Natural killer cell treated with Interleukin-12 subunit alpha and Interleukin-12 subunit beta and Interleukin-15 and Interleukin-18, amount 100 ng/mL, for 72 hours (primary cell): ENCODE measurements at places on chromosomes 7 and 10. TPM values are rescaled to one million over a fixed set of nuclear protein-coding genes. Genes with fewer than 3 reads are reported as not detected.

FXYD4 gene
- not detected for total RNA-seq

MACROH2A2 gene
- total RNA-seq, result 0.43 TPM

OPN1SW gene
- total RNA-seq, result not detected

CEP41 gene
- total RNA-seq, result 17.7 TPM

PON3 gene
- total RNA-seq, result not detected

CHAT gene
- not detected for total RNA-seq

SYCE1 gene
- total RNA-seq, result not detected

- H3K27me3 ChIP-seq, result no peaks in the 10 kb centered on the region
- DNase-seq, result no peak
- H3K4me3 ChIP-seq, result no peak overlapping the region
- H3K4me1 ChIP-seq, result peaks cover 5% of the 10 kb centered on the region
- no peak overlapping the region for H3K27ac ChIP-seq
- no peaks in the 10 kb centered on the region for H3K36me3 ChIP-seq
These were observed 6.0 kb downstream of the CLDN15 start for GRCh38 chr7:101231644-101232043.

DNA sequence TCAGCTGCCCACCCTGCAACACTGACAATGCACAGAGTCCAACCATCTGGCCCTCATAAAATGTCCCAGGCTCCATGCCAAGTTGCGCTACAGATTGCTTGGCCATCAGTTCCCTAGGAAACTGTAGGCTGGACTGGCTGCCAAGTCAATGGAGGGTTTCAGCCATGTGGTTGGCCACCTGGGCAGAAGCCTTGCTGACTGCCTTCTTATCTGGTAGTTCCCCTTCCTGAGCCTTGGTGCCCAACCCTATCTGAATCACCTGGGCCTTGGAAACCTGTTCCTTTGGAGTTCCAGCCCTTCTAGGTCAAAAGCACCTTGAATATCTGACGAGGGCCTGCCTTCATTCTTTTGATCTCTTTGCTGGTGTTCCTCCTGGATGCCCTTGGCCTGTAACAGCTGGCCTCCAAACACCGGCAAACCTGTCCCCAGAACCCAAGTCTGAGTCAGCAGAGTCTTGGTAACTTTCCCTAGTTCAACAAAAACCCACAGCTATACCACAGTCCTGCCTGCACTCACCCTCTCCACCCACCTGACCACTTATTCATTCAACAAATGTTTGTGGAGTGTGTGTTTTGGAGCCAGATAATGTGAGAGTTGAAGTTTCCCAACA, 37.4 kb upstream of the KDM7A start:
- H3K4me3 ChIP-seq, result peak overlapping the region; percentile 28
- H3K36me3 ChIP-seq, result no peaks in the 10 kb centered on the region
- peaks cover 48% of the 10 kb centered on the region for H3K4me1 ChIP-seq
- H3K27ac ChIP-seq, result peak overlapping the region; percentile 24
- DNase-seq, result no peak

- H3K4me3 ChIP-seq, result no peak overlapping the region
- H3K4me1 ChIP-seq, result peaks cover 11% of the 10 kb centered on the region
- no peak for DNase-seq
These were observed 8.2 kb upstream of the RHBDD2 start for GRCh38 chr7:75870557-75871161.

- H3K4me3 ChIP-seq, result no peak overlapping the region
- H3K36me3 ChIP-seq, result peaks cover 32% of the 10 kb centered on the region
- no peak for DNase-seq
- no peaks in the 10 kb centered on the region for H3K27me3 ChIP-seq
- H3K27ac ChIP-seq, result peak overlapping the region; percentile 58
- peaks cover 58% of the 10 kb centered on the region for H3K4me1 ChIP-seq
These were observed 56.1 kb downstream of the MKI67 start for GRCh38 chr10:128070161-128070560.

DNA sequence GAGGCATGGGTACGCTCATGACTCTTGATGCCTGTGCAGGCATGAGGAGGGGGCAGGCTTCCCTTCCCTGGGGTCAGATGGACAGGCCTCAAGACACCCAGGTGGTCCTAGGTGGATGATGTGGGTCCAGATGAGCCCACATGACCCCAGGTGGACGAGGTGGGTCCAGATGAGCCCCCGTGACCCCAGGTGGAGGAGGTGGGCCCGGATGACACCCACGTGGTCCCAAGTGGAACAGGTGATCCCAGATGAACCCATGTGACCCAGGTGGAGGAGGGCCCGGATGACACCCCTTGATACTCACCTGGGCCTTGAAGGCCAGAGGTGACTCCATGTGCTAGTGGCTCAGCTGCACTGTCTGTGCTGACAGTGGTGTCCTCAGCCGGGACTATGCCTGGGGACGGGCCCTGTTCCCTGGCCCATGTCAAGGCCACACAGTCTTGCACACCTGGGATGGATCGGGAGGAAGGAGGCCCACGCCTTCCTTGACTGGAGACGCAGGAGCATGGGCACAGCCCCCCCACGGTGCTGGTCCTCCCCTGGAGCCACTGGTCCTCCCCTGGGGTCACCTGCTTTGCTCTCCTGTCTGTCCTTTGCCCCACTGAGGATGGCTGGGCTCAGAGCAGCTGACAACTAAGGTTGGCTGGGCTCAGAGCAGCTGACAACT, 3.2 kb downstream of the PRAP1 start:
- no peak for DNase-seq
- no peak overlapping the region for H3K27ac ChIP-seq
- H3K27me3 ChIP-seq, result peaks cover 9% of the 10 kb centered on the region
- no peak overlapping the region for H3K4me3 ChIP-seq
- H3K36me3 ChIP-seq, result no peaks in the 10 kb centered on the region

- H3K4me1 ChIP-seq, result peaks cover 43% of the 10 kb centered on the region
- no peaks in the 10 kb centered on the region for H3K27me3 ChIP-seq
- H3K4me3 ChIP-seq, result peak overlapping the region; percentile 90
- H3K27ac ChIP-seq, result peak overlapping the region; percentile 95
These were observed 2.4 kb downstream of the EIF4H start for GRCh38 chr7:74176555-74176954.

DNA sequence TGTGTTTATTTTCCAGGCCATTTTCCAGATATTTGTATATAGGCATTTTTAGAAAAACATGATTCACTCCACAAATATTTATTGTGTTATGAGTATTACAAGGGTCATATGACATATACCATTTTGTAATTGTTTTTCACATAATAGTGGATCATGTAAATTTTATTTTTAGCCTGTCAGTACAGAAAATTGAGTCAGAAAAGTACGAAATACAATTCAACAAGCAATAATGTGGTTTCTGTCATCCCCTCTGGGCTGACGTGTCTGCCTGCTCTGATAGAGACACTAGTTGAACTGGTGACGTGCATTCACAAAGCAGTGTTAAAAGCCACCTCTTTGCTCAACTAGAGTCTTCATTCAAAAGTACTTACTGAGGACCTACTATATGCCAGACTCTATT, 97.9 kb upstream of the STEAP1B start:
- peaks cover 16% of the 10 kb centered on the region for H3K27me3 ChIP-seq
- no peak for DNase-seq
- peak overlapping the region; percentile 84 for H3K27ac ChIP-seq

- no peak for DNase-seq
- H3K36me3 ChIP-seq, result no peaks in the 10 kb centered on the region
- H3K27me3 ChIP-seq, result peaks cover 7% of the 10 kb centered on the region
- no peaks in the 10 kb centered on the region for H3K4me1 ChIP-seq
- H3K4me3 ChIP-seq, result no peak overlapping the region
- H3K27ac ChIP-seq, result no peak overlapping the region
These were observed 233.5 kb upstream of the MGMT start for GRCh38 chr10:129233351-129234148.

GRCh38 chr10:83254698-83255097, 884.6 kb upstream of the GHITM start:
- no peaks in the 10 kb centered on the region for H3K4me1 ChIP-seq
- no peak overlapping the region for H3K4me3 ChIP-seq

DNA sequence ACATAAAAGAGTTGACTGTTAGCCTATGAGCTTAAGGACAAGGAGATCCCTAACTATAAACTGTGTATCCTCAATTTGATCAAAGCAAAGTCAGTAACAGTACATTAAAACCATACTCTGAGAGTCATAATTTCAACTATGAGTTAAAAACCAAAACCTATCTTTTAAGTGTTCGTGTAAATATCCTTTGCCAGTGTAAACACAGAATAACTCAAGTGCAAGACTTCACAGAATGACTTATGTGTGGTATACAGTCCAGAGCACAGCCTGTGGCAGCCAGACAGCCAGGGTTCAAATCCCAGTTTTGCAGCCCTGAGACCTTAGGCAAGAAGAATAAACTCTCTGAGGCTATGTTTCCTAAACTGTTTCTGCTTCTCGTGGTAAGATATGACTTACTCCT, 30.3 kb upstream of the NEBL start:
- H3K4me3 ChIP-seq, result no peak overlapping the region
- H3K27me3 ChIP-seq, result peaks cover 9% of the 10 kb centered on the region
- no peak overlapping the region for H3K27ac ChIP-seq
- no peaks in the 10 kb centered on the region for H3K4me1 ChIP-seq
- no peak for DNase-seq

GRCh38 chr7:106756071-106756470, 95.1 kb upstream of the CCDC71L start:
- H3K4me1 ChIP-seq, result no peaks in the 10 kb centered on the region
- H3K27ac ChIP-seq, result no peak overlapping the region
- DNase-seq, result no peak
- H3K27me3 ChIP-seq, result peaks cover 10% of the 10 kb centered on the region
- no peak overlapping the region for H3K4me3 ChIP-seq

- no peaks in the 10 kb centered on the region for H3K36me3 ChIP-seq
- no peak overlapping the region for H3K27ac ChIP-seq
- no peaks in the 10 kb centered on the region for H3K27me3 ChIP-seq
These were observed 18.8 kb downstream of the NUDT1 start for GRCh38 chr7:2260820-2261219.

DNA sequence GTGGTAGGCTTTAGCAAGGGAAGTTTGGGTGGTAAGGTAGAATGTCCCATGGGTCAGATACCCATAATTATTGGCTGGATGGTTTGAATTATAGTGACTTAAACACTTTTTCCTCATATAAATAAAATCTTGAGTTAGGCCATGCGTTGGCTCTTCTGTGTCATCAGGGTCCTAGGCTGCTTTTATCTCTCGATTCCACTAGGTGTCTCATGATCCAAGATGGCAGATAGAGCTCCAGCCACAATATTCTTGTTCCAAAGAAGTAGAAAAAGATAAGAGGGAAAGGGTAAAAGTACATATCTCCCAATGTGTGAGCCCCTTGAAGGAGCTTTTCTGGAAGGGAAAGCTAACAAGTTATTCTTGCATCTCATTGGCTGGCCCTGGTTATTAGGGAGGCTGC, 144.7 kb downstream of the GRK5 start:
- H3K4me1 ChIP-seq, result peaks cover 10% of the 10 kb centered on the region
- H3K27me3 ChIP-seq, result no peaks in the 10 kb centered on the region
- DNase-seq, result no peak
- H3K4me3 ChIP-seq, result no peak overlapping the region

GRCh38 chr10:1508096-1508495, 229.2 kb downstream of the ADARB2 start:
- H3K4me3 ChIP-seq, result no peak overlapping the region
- H3K4me1 ChIP-seq, result no peaks in the 10 kb centered on the region
- no peak for DNase-seq
- no peak overlapping the region for H3K27ac ChIP-seq
- H3K27me3 ChIP-seq, result no peaks in the 10 kb centered on the region

- no peak overlapping the region for H3K4me3 ChIP-seq
- DNase-seq, result no peak
- no peaks in the 10 kb centered on the region for H3K27me3 ChIP-seq
These were observed 28.1 kb downstream of the UBN2 start for GRCh38 chr7:139259142-139259541.

- H3K27me3 ChIP-seq, result no peaks in the 10 kb centered on the region
- no peak overlapping the region for H3K27ac ChIP-seq
- peaks cover 23% of the 10 kb centered on the region for H3K4me1 ChIP-seq
- no peaks in the 10 kb centered on the region for H3K36me3 ChIP-seq
- no peak overlapping the region for H3K4me3 ChIP-seq
These were observed 86.6 kb downstream of the CUX1 start for GRCh38 chr7:101904019-101904418.
